Activated effector memory CD4-positive, alpha-beta T cell treated with Interleukin-2 at 50 U/mL for 16 hours (primary cell): ENCODE measurements at places on chromosomes 3 and 15.

GRCh38 chr3:62414786-62415185 lies 41.4 kb upstream of the FEZF2 start:
- DNase-seq: no peak

DNA sequence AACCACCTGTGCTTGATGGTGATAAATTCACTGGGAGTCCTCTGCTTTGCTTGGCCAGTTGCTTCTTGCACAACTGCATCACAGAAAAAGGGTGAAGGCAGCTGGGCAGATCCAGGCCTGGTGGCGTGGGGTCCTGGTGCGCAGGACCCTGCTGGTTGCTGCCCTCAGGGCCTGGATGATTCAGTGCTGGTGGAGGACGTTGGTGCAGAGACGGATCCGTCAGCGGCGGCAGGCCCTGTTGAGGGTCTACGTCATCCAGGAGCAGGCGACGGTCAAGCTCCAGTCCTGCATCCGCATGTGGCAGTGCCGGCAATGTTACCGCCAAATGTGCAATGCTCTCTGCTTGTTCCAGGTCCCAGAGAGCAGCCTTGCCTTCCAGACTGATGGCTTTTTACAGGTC lies 31.1 kb upstream of the IQCF2 start:
- no peak for DNase-seq

GRCh38 chr3:145678401-145678800 lies 482.6 kb downstream of the PLOD2 start:
- DNase-seq: no peak

DNA sequence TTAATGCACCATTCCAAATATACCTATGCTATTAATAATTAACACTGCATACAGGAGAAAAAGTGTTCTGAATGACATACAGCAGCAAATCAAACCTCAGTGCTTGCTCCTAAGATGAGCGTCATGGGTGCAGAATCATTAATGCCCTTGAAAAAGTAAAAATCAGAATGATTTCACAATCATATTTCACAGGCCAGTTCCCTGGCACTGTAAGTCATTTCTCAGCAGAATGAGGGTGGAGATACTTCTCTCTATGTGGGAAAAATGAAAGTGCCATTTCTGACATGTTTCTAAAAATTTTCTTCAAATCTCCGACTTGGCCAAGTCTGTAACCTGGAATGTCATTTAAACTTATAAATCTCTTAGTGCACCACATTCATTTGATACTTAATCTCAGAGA lies 549.8 kb upstream of the AGTR1 start:
- no peak for DNase-seq

- DNase-seq: no peak
Measured at GRCh38 chr3:149879872-149880271, 66.9 kb downstream of the RNF13 start.

DNA sequence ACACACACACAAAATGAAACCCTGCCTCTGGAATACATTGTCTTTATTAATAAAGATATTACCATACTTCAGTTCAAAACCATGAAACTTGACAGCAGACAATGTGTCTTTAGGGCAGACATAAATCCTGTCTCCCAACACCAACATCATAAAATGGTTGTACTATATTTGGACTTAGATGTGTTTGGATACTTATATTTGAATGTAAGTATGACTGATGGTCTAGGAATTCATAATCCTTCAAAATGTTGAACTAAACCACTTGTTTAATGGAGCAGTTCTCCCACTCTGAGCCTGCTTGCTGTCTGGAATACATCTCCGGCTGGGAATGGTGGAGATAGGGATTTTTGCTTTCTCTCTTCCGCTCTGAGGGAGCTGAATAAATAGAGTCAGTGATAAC lies 10.6 kb downstream of the FBN1 start:
- DNase-seq: no peak

- DNase-seq: no peak
Measured at GRCh38 chr15:39687965-39688364, 94.7 kb downstream of the FSIP1 start.

GRCh38 chr15:77160562-77161478 lies 89.9 kb upstream of the TSPAN3 start:
- no peak for DNase-seq

GRCh38 chr3:148329481-148330235 lies 368.0 kb upstream of the AGTR1 start:
- no peak for DNase-seq

GRCh38 chr15:59340325-59340724 lies 32.3 kb downstream of the MYO1E start:
- no peak for DNase-seq
